ENCODE measurements at places on chromosomes 7 and 10.

DNA sequence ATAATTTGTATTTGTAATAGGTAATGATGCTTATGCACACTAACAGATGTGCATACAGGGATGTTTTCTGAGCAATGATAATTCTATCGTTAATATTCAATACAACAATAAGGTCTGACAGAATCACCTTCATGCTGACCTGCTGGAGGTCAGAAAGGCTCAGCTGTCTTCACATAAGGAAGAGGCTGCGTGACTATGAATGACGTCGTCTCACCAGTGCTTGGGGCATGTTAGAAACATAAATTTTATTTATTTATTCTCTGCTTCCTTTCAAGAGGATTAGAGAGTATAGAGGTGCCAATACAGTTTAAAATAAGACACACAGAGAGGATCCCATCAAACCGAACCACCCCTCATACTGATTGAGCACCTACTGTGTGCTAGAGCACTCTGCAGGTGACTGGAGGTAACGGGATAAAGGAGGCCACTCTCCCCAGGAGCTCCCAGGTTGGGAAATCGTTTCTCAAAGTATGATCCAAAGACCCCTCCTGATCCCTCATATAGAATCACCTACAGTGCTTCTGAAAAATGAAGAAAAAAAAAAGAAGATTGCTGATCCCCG, 265.6 kb upstream of the NPVF start:
- DNase-seq: no peak

DNA sequence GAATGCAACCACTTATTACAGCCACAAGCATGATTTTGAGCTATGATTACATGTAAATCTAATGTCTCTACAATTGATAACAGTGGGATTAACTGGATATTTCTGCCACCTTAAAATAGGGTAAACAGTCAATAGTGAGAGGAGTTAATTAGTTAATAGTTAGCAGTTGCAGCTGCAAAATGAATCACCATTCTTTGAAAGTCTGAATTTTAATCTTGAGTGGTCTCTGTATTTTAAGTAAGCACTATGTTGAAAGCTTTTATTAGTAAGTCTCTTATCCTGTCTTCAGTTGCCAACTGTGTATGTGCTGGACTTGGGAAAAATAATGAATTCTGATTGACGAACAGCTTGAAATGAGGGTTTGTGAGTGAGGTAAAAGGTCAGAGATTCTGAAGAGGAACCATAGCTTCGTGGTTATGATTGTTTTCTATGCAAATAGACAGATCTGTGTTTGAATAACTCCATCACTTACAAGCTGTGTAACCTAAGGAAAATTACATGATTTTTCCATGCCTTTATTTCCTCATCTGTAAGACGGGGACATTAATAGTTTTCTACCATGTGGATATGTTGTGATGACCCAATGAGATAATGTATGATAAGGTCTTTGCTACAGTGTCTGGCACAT, 75.2 kb downstream of the RNLS start:
- DNase-seq: no peak

DNA sequence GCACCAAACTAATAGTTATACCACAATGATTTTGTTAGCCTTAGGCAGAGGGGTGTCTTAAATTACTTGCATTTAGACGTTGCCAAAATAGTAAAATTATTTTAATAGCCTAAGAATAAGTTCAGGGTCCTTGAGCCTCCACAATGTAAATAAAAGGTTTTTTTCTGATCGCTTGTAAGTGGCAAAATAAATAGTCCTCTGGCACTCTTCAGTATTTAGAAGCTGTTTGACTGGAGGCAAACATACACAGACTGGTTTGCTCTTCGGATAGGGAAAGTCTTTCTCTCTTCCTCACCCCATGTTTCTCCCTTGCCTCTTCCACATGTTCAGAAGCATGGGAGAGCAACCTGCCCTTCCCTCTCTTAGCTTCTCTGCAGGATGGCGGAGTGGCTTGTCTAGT, 49.5 kb upstream of the FAM180A start:
- DNase-seq: no peak

DNA sequence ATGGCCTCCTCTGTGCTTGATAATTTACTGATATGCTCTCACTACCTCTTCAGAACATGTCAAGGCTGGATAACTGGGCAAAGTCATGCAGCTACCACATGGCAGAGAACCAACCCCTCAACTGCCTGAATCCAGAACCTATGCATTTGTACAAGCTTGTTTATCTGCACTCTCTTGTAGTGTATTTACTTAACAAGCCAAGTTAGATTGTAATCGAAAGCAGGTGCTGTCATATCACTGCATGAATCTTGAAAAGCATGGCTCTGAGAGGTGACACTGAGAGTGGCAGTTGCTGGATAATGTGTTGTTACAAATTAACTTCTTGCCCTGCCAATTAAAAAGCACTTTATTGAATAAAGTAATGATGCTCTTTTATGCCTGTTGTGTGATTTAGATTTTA, 588.6 kb downstream of the NRG3 start:
- DNase-seq: no peak

DNA sequence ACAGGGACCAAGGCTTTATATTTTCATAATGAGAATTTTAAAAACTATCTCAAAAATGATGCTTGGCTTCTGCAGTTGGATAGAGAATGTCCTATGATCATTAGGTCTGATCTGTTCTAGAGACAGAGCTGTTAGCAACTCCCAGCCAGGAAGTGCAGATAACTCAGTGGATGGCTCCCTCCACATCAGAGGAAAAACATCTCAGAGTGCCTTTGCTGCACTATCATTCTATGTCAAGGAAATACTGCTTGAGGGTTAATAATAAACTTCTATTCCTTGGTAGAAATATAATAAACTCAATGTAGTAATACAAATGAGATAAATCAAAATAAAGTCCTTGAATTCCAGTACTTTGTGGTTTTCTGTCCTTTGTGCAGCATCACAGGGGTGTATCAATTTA, 78.0 kb upstream of the BET1 start:
- DNase-seq: no peak

DNA sequence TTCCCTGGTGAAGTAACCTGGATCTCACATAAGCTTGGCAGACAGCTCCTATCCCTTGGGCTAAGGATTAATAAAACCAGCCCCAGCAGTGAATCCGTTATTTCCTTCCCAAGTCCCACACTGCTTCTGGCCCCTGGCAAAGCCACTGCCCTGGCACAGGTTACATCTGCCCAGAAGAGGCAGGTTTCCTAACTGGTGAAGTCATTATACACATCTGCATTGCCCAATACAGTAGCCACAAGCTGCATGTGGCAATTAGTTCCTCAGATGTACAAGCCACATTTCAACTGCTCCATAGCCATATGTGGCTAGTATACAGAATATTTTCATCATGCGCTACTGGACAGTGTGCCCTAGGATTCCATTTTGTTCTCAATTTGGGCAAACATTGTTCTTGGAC, 273.0 kb downstream of the GRM8 start:
- DNase-seq: no peak
